ENCODE measurements at places on chromosomes 5 and 9.

DNA sequence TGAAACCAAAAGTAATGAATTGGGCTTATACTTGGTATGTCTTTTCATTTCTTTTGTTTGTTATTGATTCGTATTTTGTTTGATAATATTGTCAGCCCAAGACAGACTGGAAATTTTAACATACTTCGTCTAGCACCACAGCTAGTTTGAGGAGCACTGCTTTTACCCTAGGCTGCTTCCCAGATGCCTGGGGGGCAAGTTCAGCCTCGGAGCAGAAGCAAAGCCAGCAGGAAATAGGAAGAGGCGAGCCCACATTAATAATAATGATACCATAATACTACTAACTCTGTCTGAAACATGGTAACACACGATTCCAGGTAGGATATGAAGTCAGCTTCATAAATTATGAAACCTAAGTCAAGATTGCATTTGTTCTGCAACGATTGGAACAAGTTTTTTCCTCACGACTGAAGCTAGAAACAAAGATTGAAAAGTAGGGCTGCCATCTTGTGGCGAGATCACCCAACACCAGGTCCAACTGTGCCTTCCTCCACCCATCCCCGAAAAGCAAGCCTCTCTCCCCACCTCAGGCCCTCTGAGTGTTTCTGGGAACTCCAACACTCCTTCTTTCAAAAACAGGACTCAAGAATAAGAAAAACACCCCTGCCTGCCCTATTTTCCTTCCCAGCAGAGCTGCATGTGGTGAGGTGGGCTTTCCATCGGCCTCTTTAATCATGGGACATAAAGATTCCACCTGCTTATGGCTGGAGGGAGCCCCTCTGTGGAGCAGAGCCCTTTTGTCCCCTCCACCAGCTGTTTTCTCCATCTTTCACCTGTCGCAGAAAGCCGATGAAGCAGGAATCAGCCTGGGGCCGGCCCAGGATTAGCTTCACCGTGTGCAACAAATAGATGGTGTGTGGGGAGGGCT, 236.4 kb downstream of the CAAP1 start:
- DNase-seq = no peak

DNA sequence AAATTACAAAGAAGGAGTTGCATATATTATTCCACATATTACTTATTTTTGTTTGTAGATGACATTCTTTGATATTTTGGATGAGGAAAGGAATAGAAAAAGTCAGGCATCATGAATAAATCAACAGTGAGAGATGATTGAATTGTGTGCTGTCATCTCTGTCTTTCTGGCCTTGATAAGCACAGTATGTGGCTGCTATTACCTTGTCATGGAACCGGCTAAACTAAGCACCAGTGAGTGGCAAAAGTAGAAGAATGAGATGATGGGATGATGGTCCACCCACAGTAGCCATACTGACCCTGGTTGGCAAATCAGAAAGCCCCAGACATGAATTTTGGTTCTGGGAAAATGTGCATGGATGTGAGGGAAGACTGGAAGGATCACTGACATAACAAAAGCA, 361.2 kb upstream of the DMAC1 start:
- DNase-seq = no peak

- DNase-seq = no peak
Measured at GRCh38 chr9:108779551-108780325, 76.0 kb downstream of the ACTL7B start.

GRCh38 chr5:172550996-172551395, 90.1 kb upstream of the NEURL1B start:
- DNase-seq = no peak

DNA sequence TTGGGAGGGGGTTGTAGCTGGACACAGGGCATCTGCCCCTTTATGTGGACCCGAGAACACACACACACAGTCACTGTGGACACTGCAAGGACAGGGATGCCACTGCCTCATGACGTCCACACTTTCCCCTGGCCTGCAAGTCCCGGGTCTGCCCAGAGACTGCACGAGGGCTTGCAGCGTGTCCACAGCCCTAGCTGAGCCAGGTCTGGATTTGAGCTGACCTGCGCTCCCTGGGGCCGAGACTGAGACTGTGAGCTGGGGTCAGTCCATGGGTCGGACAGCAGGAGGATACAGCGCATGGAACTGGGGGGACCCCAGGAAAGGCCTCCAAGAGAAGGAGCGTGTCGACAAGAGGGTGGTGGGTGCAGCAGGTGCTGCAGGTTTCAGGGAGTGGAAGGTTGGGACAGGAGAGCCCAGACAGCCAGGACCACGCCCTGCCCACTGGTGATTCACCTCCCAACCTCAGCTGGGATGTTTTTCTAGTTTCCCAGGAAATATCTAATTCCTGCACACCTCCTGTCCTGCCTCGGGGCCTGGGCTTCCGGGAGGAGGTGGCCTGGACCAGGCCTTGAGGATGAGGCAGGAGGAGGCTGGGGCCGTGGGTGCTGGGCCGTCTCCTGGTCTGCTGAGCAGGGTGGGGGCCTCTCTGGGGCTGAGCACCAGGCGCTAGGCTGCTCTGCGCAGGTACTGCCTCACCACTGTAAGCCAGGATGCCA, 806 bp upstream of the RNF224 start:
- no peak for DNase-seq

DNA sequence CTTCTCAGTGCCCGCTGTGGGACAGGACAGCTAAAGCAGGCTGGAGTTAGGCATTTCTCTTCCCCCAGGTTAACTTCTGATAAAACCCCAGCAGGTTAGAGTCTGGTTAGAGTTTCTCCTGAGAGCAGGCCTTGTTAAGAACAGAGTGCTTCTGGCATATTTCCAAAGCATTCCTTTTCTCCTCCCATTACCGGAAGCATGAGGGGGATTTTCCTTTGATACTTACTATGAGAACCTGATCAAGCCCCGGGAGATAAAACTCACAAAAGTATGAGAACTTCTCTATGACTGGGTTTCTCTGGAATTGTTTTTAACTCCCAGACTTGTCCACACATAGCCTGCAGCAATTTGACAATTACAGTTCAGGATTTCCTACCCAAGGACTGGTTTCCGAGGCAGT, 77.4 kb upstream of the MAST4 start:
- no peak for DNase-seq

- DNase-seq = no peak
Measured at GRCh38 chr5:148927307-148927946, 101.0 kb downstream of the ADRB2 start.

DNA sequence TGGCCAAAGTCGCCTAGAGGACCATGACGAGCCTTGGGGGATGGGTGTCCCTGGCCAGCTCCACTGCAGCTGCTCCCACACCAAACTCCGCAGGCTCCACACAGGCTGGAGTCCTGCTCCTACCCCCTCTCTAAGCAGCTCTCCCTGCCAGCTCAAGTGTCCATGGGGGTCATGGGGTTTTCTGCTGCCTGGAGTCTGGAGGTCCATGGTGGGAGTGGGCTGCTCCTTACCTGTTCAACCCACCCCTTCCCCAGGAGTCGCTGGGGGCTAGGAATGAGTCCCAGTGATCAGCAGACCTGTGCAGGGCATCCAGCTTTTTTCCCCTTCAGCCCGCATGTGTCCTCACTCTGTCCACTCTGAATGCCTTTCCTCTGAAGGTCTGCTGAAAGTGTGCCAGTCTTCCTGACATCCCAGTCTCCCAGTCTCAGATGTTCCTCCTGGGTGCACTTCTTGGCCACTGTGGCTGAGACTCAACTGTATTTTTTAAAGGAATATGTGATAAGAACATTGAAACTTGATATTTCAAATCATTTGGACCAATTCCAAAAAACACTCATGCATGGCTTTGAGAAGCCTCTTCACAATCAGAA, 261.3 kb upstream of the ANKH start:
- DNase-seq = no peak

DNA sequence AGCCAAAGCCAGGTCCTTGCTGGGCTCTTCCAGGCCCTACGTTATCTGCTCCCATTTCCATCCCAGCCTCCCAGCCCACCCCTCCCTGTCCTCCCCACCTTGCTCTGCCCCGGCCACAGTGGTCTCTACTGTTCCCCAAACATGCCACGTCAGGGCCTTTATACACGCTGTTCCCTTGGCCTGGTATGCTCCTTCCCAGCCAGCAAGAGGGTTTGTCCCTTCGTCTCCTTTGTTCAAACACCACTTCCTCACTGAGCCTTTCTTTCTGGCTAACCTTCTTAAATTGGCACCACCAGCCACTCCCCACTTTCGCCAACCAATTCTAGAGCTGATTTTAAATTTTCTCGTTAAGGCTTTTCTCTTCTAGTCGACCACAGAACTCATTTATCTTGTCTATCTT, 9.8 kb downstream of the SH2D3C start:
- DNase-seq = no peak

- DNase-seq = no peak
Measured at GRCh38 chr9:138072897-138073296, 195.3 kb downstream of the CACNA1B start.

- no peak for DNase-seq
Measured at GRCh38 chr5:9059920-9060691, 485.8 kb downstream of the SEMA5A start.

DNA sequence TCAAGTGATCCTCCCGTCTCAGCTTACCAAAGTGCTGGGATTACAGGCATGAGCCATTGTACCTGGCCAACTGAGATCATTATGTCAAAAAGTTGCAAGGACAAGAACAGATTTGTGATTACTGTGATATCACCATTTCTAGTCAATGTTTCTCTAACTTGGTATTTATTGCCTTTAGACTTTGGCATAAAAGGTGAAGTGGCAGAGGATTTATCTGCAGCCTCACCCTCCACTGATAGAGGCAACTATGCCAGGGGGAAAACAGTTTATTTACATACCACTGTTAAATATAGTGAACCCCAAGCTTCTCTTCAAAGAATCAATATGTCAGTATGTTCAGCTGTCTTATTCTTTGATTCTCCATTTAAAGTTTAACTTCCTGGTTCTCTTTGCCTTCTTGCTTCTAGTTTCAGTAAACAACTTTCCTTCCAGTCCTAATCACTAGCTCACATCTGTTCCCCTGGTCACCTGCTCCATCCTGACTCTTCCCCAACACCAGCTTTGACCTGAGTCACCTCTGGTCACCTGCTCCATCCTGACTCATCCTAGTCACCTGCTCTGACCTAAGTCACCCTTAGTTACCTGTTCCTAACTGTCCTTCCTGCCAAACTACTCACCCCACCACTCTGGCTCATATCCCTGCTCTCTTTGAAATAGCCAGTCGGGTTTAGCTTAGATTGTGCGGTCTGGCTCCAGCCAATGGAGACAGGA, 29.9 kb downstream of the SEMA6A start:
- DNase-seq = no peak

DNA sequence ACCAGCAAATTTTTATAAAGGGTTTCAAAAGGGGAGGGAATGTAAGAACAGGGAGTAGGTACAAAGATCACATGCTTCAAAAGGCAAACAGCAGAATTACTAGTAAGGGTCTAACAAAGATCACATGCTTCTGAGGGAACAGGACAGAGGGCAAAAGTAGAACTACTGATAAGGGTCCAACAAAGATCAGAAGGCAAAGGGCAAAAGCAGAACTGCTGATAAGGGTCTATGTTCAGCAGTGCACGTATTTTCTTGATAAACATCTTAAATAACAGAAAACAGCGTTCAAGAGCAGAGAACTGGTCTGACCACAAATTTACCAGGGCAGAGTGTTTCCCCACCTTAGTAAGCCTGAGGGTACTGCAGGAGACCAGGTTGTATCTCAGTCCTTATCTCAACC, 469.5 kb upstream of the PIK3R1 start:
- no peak for DNase-seq

DNA sequence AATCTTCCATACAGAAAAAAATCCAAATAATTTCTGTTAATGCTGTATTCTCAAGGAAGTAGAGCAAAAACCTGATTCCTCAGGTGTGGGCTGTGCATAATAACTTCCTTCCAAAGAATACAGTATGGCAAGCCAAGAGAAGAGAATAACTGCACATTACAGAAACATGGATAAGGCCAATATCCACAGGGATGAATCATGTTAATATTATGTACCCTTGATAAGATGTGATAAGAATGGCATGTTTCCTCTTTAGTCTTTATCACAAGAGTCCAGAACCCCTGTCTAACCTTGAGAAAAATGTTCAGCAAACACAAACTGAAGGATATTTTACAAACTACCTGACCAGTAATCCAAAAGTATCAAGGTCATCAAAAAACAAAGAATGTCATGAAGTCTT, 795.8 kb downstream of the SEMA5A start:
- no peak for DNase-seq

DNA sequence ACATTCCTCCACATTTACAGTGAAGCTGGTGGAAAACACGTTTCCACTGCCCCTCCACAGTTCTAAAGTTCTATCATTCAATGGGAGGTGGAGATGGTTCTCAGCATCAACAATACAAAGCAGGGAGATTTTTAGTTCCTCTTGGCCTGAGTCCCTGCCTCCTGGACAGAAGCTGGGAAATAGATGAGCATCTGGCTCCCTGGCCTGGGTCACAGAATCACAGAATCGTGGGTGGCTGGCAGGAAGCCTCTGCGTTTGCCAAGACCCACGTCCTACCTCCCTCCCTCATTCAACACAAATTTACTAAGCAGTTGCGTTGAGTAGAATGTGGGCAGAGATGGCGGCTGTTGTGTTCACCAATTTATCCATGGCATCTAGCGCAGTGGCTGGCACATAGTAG, 5.2 kb upstream of the PPARGC1B start:
- no peak for DNase-seq

DNA sequence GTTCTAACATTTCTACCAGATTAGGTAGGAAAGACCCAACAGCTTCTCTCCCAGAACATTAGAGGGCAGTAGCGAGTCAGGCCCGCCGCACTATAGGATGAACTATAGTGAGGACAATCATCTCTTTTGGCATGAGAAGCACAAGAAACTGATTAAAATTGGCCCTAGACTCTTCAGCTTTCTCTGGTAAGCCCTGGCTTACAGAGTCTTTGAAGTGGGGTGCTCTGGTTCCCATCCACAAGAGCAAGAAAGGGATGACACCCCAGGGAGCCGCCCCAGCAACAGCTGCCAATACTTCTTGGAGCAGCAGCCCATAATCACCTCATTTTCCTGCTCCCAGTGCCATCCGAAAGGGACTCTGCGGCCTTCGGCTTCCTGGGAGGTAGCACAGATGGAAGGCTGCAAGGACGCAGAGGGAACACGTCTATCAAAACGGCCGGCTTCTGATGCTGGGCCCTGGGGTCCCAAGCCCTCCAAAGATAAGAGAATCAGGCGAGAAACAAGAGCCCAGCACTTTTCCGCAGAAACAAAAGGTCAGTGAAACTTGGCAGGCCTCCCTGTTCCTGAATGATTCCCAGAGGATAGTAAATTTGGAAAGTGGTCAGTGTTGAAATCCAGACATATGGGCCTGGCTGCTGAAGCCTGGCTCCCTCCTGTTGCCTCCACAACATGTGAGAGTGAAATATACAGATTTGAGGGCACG, 69.3 kb downstream of the HSD17B3 start:
- DNase-seq = peak; percentile 43

GRCh38 chr9:121700832-121701419, 49.5 kb downstream of the DAB2IP start:
- DNase-seq = no peak

DNA sequence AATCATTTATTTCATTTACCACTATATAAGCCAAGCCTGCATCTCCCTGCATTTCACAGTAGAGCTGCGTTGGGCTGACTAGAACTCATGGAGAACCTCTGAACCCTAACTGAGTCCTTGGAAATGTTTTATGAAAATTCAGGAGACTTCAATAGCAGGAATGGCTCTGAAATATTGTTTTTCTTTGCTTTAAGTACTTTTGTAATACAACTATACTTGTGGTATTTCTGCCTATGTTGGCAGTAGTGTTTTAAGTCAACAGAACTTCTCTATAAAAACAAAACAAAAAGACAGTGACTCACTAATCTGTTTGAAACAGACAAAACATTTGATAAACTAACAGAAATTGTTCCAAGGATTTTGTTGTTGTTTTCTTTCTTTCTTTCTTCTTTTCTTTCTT, 489.2 kb upstream of the MEF2C start:
- no peak for DNase-seq
